ENCODE measurements at places on chromosomes 5 and 9. TPM values are rescaled to one million over a fixed set of nuclear protein-coding genes. Genes with fewer than 3 reads are reported as not detected.

DNA sequence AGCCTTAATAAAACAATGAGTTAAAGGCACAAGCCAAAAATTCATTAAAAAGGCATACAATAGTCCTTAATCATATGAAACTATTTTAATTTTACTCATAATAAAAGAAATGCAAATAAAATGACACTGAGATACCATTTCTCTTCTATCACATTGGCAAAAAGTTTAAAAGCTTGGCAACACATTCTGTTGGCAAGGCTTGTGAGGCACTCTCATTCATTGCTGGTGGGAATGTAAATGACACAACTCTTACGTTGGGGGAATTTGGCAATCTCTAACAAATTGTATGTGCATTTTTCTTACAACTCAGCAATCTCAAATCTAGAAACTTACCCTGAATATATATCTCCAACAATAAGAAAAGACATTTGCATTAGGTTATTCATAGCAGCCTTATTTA, 111.6 kb downstream of the PRELID2 start:
- no peak for DNase-seq

DNA sequence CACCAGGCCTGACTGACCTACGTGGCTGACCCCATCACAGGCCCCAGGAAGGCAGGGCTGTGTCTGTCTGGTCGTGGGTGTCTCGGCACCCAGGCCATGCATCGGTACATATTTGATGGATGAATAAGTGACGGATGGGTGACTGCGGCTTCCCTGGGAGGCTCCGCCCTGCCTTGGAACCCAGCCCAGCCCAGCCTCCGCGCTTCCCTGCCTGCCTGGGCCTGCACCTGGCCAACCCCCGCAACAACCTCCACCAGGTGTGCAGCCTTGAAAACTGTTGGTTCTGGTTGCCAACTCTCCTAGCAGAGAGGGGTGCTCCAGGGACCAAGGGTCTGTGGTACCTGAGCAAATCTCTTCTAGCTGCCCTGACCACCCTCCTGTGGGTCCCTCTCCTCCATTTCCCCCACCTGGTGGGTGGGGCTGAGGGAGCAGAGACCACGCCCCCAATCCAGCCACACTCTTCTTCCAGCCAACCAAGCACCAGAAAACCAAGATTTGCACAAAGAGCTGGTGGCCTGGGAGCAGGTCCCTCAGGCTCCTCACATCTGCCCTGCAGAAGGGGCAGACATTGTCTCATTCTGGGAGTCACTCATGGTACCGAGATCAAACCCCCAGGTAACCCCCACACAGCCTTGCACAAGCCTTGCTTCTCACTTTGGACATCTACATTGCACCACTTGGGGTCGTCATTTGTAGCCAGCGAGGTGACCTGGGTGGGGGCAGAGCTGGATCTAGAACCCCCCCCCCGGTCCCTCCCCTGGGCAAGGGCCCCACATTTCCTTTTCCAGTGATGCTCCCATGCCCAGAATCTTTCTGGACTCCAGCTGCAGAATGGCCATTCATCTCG, 100.6 kb upstream of the IER5L start:
- DNase-seq = no peak

DNA sequence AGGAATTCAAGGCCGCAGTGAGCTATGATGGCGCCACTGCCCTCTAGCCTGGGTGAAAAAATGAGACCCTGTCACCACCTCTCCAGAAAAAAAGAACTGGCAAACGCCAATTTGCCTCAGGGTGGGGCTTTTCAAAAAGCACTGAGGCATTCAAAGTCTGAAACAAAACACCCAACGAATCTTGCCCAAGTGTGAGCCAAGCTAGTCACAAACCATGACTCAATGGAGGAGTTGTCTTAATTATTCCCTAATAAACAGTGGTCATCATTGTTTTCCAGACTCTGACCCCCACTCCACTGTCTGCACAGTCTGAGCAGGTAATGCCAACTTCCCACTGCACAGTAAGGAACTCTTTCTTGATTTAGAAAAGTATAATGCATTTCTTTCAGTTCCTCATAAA, 16.8 kb downstream of the FRMD3 start:
- DNase-seq = no peak

Gene CAMK4
- total RNA-seq = 225 TPM

DNA sequence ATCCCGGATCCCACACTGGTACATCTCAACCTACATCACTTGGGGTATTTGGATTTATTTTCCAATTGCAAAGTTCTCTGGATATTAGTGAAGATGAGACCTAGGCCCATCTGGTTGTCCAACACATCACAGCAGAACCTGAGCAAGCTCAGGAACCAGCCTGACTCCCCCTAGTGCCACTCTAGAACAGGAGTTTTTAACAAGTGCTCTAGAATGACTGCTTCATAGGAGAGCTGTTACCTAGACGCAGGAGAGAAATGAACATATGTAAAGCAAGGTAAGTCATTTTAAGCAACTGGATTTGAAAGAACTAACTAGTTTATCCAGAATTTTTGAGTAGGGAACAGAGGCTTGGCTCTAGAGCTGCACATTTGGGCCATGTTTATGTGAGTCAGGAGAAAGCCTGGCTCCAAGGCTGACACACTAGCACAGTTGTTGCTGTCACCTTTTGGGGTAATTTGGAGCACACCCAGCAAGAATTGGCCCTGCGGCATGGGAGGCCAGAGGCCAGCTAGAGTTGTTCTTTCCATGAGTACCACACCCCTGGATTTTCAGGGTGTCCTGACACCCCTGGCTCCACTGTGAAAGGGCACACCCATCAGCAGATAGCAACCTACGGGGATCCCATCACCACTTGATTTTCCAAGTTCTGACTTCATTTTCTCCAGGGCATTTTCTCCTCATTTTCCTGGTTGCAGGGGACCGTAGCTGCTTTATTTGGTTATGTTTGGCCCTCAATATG, 110.9 kb upstream of the LPAR1 start:
- no peak for DNase-seq

- no peak for DNase-seq
Observed at GRCh38 chr9:7976856-7977255, 177.3 kb upstream of the DMAC1 start.

DNA sequence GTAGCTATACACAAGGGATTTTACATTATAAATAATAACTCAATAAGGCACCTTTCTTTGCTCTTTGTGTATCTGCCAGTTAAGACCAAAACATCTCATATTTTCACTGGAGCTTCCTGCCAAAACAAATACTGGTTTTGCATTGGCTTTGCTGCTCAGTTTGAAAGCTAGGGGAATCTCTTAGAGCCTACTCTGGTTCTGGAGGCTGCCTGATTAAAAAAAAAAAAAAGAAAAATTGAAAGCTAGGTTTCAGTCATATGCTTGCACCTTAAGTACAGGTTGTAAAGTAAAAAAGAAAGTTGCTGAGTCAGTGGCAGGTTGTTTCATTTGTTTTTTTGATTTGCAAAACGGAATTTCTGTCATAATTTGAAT, 2.3 kb downstream of the DENND4C start:
- no peak for DNase-seq

Gene ZFP2
- 0.36 TPM for total RNA-seq

- no peak for DNase-seq
Observed at GRCh38 chr9:27193886-27194285, 84.9 kb downstream of the TEK start.

Gene PCDHB15
- not detected for total RNA-seq

Data from CD4-positive, alpha-beta T cell (primary cell).